NCI-H446 treated with DMSO at 0.1 percent for 48 hours (cell line): ENCODE measurements at places on chromosomes 2 and 18.

DNA sequence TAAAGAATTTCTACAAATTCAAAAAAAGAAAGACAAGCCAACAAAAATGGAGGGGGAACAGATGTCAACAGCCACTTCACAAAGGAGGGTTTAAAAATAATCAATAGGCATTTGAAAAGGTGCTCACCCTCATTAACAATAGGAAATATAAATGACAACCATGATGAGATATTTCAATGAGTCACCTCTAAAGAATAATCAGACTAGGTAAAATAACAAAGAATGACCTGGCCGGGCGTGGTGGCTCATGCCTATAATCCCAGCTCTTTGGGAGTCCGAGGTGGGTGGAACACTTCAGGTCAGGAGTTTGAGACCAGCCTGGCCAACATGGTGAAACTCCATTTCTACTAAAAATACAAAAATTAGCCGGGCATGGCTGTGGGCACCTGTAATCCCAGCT, 133.6 kb downstream of the KCNE4 start:
- DNase-seq = no peak

GRCh38 chr18:39795350-39795749, 2159.7 kb upstream of the PIK3C3 start:
- DNase-seq = no peak

GRCh38 chr2:170165129-170165528, 12.8 kb upstream of the MYO3B start:
- DNase-seq = no peak

DNA sequence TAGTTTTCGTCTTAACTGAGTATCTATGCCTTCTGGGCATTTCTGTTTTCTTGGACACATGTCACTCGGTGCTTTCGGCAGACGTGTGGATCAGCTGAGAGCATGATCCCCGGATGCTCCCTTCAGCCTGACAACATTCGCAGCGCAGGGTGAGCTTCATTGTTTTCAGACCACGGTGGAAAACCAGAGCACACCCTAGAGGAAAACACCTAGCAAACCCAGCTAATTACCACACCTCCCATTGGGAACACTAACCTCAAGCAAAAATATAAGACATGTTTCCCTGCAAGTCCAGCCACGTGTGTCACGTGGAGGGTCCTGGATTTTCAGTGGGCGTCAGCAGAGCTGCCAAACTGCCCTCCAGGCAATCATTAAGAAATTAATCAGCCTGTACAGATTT, 31.0 kb downstream of the ANKRD29 start:
- DNase-seq = no peak

- DNase-seq = no peak
These were observed 74.3 kb downstream of the XRCC5 start for GRCh38 chr2:216183462-216183861.

DNA sequence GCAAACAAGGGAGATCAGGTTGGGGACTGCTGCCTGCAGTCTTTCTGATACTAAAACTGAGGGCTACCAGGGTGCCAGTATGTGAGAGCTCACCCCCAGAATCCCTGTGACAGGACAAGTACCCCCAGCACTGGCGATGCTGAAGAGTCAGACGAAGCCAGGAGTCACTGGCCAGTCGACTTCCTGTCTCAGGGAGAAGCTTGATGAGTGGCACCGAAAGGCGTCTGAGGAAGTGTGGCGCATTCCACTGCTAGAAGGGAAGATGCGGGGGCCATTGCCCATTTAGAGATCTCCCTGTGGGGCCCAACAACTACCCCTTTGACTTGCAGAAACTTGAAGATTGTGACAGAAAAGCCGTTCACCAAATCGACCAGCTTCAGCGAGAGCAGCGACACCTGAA, 22.0 kb downstream of the MXD1 start:
- DNase-seq = no peak
